ENCODE measurements at places on chromosomes 13 and 19.

DNA sequence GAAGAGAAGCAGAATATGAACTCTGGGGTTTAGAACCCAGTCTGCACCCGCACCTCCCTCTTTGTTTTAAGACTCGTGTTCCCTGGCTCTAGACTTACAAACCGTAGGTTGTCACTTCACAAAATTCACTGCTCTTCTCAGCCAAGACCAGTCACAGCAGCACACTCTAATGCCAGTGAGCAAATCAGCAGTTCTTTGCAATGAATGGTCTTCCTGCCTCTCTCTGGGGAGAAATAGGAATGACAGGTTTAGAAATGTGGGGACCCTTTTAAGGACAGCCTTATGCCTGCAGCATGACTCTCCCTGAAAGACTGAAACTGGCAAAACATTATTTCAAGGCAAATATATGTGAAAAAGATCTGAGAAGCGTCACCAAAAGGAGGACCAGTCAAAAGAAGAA is 156.9 kb downstream of the KCTD15 start:
- DNase-seq, result no peak

DNA sequence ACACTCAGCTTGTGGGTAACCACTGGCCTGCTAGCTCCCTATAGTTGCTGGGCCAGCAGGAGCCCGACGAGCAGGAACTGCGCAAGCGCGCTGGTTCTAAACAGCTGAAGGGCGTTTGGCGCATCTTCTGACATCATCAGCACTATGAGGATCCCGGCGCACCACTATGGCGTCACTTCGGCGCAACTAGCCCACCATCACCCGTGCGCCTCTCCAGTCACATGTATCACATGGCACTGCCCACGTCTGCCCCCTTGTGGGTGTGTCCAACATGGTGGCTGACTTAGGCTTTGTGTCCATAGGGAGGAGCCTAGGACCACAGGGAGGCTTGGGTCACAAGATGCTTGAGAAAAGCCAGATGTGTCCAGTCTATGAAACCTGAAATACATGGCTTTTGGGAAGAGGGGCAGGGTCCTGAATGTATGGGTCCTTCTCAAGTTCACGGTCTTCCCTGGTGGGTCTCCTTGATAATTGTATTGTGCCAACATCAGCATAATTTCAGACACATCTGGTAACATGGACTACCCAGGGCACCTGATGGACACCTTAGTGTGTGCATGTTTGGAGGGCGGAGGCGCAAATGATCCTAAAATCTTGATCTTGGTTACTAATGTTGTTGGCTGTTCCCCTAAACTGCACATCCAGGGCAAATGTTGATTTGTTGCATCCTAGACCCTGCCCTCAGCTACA is 18.0 kb downstream of the KLK4 start:
- peak; percentile 8 for DNase-seq

GRCh38 chr19:38213911-38214625 is 10.0 kb downstream of the DPF1 start:
- peak; percentile 81 for DNase-seq

DNA sequence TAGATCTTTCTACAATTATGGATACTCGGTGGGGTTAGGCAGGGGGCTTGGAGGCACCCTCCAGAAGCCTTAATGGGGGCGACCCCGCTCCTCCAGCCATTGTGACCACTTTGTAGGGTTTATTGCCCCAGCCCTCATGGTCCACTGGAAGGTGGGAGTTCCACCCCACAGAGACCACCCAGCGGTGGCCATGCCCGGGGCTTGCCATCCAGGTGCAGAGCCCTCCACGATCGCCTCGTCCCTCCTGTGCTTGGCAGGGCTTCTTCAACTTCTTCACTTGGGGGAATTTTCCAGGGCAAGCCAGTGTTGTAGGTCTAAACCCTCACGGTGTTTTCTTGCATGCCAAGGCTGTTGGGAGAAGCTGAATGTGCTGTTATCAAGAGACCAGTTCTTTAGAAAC is 16.1 kb downstream of the ZNF536 start:
- DNase-seq, result no peak

DNA sequence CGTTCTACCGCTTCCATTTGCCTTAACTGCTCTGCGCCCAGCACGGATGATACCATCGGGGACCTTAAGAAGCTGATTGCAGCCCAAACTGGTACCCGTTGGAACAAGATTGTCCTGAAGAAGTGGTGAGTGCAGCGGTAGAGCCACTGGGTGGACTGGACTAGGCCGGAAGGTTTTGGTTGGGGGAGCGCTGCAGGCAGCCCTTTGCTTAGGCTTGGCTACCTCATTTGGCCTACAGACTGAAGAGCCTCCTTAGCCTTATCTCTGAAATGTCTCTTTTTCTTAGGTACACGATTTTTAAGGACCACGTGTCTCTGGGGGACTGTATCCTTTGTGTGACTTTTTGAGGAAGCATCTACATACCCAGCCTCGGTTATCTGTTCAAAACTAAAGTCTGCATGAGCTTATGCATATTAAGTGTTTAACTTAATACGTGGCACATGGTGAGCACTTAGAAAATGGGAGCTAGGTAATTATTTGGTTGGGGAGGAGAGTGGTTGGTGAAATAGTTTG is 889 bp downstream of the UBL5 start:
- DNase-seq, result no peak

DNA sequence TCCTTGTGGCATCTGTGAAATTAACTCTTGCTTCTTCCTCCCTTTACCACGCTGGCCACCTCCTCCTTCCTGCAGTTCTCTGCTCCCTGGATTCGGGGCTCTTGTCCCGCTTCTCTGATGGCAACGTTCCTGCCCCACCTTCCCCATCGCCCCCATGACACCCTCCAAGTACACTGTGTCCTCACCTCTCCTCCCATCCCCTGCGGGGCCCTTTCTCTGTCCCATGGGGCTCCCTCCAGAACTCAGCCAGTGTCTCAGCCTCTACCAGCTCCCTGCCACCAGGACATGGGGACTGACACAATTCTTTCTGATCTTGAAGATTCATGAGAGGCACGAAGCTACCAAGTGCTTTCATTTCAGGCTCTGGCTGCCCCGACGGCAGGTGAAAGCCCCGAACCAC is 9.1 kb downstream of the CARS2 start:
- DNase-seq, result no peak

DNA sequence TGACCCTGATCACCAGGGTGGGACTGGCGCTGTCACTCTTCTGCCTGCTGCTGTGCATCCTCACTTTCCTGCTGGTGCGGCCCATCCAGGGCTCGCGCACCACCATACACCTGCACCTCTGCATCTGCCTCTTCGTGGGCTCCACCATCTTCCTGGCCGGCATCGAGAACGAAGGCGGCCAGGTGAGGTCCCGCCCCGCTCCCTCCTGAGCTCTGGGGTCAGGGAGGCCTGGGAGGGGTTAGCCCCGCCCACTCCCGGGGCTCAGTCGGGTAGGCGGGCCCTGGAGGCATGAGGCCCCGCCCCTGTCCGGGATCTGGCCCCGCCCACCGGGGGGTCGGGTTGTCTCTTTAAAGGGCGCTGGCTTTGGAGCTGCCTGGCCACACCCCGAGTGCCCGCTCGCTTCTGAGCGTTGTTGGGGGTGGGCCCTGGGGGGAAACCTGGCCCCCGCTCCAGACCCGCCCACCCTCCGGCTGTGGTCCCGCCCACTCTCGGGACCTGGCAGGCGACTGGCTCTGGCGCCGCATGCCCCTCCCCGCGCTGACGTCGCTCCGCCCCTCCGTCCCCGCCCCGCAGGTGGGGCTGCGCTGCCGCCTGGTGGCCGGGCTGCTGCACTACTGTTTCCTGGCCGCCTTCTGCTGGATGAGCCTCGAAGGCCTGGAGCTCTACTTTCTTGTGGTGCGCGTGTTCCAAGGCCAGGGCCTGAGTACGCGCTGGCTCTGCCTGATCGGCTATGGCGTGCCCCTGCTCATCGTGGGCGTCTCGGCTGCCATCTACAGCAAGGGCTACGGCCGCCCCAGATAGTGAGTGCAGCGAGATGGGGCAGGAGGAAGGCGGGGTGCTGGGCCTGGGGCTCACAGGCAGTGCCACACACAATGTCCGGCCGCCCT is 13.1 kb downstream of the DDX39A start:
- DNase-seq, result peak; percentile 79

DNA sequence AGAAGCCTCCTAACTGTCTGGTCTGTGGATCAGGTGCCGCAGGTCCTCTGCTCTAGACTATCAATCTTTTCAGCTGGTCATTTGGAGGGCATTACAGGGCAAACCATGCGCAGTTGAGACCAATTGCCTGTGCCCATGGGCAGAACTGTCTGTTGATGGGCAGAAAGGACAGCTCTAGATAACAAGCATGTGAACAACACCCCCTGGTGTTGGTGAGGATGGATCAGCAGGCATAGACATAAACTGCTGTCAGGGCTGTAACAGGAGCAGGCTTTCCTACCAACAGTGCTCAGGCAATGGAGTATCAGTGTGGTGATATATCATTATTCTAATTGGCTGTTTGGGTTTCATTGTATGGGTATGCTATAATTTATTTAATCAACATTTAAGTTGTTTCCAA is 104.7 kb upstream of the KL start:
- DNase-seq, result peak; percentile 65

DNA sequence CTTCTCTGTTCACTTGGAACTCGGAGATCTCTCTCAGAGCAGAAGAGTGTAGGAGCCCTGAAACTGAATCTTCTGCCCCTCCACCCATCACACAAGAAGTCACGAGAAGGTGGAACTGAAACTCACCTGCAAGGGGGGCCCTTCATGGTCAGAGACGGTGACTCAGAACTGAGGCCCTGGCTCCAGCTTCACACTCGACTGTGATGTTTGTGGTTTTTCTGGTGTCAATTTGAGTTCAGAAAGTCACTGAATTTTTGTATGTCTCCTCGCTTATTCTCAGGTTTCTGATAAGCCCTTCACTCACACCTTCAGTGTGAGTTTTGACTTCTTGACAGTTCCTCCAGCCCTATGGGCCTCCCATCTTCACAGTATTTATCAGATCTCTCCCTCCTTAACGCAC is 23.1 kb downstream of the SIGLEC5 start:
- no peak for DNase-seq

- no peak for DNase-seq
These were observed 238.3 kb upstream of the KLF12 start for GRCh38 chr13:74372511-74372910.

GRCh38 chr19:49554701-49555181 is 25.6 kb downstream of the NOSIP start:
- DNase-seq, result no peak

Measured in ELR (cell line).